ENCODE measurements at places on chromosomes 4 and X.

- DNase-seq: no peak
These were observed 118.5 kb upstream of the SHISA3 start for GRCh38 chr4:42278709-42279324.

GRCh38 chrX:49868739-49869138, 10.5 kb upstream of the USP27X start:
- DNase-seq: no peak

DNA sequence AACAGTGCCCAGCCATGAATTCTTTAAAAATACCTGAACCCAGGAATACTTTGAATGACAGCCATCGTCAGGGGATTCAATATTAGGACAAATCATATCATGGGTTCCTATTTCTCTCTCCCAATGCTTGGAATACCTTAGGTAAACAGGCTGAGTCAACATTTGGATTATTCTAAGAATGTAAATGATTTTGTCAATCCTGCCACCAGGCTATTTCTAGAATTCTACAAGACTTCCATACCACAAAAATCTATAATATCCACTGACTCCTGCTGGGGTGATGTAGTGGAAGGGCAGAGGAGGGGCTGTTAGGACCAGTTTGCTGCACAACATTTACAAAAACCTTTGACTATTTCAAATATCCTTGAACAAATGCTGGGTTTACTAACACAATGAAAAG, 65.2 kb downstream of the IGFBP7 start:
- DNase-seq: no peak

GRCh38 chr4:45475548-45475947, 648.3 kb downstream of the GABRG1 start:
- DNase-seq: no peak

GRCh38 chr4:5416637-5417036, 291.7 kb downstream of the EVC2 start:
- no peak for DNase-seq

DNA sequence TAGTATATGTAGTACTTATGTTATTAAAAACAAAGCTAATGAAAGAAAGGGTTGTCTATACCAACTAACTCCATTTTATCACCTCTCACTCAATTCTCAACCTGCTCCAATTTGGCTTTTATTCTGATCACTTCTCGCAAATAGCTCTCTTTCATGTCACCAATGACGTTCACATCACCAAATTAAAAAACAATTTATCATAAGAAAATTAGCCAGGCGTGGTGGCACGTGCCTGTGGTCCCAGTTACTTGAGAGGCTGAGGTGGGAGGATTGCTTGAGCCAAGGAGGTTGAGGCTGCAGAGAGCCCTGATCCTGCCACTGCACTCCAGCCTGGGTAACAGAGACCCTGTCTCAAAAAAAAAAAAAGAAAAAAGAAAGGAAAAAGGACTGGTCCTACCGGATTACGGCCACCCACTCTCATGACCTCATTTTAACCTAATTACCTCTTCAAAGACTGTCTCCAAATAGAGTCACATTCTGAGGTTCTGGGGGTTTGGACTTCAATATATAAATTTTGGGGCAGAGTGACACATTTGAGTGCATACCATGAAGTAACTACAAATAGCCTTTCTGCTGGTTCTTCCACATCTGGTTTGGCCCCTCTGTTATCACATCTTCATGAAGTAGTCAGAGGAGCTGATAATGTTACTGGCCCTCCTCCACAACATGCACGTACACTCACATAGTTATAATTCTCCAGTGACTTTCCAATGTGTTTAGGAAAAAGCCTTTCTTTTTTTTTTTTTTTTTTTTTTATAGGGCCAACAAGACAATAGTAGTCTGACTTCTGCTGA, 15.8 kb upstream of the RBMX start:
- no peak for DNase-seq

- DNase-seq: no peak
These were observed 466.4 kb downstream of the DMD start for GRCh38 chrX:32744921-32745320.

DNA sequence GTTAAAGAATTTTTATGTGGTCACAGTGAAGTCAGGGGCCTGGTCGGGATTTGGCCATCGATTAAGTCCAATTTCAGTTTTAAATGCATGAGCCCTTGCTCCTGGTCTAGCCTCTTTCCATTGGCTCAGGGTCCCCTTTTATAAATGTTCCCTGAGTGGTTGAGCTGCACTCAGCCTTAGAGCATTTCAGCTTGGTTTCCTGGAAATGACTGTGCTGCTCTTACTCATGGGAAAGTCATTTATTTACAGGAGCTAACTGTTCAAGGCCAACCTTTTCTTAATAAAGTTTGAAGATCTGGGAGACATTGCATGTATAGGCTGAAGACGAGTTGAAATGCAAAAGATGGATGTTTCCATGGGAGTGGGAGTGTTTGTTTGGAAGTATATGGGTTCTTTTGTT, 98.8 kb upstream of the CLNK start:
- no peak for DNase-seq

Measured in stimulated activated CD8-positive, alpha-beta memory T cell treated with anti-CD3 and anti-CD28 coated beads, Interleukin-7, amount 100 ng/mL, for 48 hours (primary cell).